Fibroblast of skin of left quadriceps (primary cell): ENCODE measurements at places on chromosomes 2 and 18.
A peak's percentile ranks its signal among the peaks of the same experiment; 100 is the strongest.

GRCh38 chr2:147756069-147756468 lies 88.8 kb upstream of the ACVR2A start:
- no peak for DNase-seq

DNA sequence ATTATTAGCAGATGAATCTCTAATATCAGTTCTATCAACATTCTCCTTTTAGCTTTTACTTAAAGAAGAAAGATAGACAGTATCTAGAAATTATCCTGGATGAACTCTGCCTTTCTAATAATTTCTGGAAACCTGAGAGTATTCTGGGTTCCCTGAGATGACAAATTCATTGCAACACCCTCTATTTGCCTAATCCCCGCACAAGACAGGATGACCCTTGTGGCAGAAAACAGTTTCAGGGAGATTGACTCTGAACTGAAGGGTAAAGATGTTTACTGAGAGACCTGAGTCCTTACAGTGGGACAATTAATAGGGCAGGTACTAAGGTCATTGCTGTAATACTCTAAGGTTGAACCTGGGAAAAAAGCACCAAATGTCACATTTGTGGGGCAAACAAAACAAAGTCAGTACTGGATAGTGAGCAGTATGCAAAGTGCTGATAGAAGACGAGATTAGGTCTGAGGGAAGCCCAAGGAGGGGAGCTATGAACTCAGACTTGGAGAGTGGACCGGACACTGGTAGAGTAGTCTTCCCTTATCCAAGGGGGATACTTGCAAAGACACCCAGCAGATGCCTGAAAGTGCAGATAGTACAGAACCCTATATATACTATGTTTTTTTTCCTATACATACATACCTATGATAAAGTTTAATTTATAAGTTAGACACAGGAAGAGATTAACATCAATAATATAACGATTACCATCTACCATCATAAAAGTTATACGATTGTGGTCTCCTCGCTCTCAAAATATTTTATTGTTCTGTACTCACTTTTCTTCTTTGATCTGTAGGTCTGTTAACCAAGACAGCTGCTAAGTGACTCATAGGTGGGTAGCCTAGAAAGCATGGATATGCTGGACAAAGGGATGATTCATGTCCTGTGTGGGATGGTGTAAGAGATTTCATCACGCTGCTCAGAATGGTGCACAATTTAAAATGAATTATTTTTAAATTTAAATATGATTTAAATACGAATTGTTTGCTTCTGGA lies 148.3 kb upstream of the KLHL14 start:
- peak; percentile 84 for DNase-seq

- no peak for DNase-seq
Observed at GRCh38 chr18:52596748-52597435, 256.9 kb downstream of the DCC start.

GRCh38 chr2:67318993-67319481 lies 78.1 kb upstream of the ETAA1 start:
- DNase-seq = no peak

DNA sequence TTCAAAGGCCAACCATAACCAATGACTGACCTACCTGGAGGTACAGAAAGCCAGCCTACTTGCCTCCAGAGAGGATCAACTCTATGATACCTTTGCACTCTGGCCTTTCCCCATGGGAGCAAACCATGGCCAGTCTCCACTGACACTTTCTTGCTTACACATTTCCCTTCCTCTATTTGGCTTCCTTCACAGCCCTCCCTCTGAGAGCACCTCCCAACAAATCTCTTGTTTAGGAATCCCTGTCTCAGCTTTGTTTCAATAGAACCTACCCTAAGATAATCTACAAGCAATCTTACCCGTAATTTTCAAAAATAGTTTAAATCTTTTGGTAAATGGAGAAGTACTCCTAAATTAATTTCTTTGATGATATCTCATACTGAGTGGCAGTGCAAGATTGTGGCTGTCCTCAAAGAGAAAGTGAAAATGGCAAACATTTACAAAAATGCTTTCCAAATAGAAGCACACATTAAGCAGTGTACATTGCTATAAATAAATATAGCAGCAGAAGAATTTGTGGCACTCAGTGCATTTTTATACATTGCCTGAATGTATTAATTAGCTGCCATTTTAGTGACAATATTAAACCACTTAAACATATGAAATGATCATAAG lies 140.6 kb downstream of the CCDC148 start:
- no peak for DNase-seq

DNA sequence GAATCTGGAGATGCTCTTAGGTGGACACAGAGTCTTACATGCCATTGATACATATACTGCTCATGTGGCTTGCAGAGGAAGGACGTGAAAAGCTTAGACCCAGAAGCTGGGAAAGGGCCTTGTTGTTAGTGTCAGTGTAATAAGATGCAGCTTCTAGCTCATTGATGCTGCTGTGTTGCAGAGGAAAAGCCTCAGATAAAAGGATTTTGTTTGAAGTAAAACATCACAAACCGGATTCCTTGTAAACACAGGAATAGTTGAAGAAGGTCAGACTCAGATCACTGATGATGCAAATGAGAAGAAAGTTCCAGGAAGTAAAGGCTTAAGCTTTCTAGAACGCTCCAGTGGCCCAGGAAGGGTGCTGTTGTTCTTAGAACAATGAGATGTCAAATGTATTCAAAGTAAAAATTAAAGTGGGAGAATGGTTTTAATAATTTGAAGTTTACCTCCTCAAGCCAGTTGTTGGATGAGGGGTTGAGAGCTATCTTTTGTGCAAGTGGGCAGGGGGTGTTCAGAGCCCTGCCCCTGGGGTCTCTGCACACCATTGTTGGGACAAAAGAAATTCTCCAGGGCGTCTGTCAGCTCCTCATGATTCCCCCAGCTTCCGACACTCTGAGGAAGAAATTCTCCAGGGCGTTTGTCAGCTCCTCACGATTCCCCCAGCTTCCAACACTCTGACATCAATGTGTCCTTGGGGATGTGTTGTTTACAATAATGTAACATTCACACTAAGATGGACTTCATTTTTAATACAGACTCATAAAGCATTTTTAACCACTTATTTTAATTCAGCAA lies 61.3 kb upstream of the CHMP1B start:
- DNase-seq = no peak

GRCh38 chr2:19035238-19035637 lies 323.2 kb downstream of the OSR1 start:
- DNase-seq = no peak

DNA sequence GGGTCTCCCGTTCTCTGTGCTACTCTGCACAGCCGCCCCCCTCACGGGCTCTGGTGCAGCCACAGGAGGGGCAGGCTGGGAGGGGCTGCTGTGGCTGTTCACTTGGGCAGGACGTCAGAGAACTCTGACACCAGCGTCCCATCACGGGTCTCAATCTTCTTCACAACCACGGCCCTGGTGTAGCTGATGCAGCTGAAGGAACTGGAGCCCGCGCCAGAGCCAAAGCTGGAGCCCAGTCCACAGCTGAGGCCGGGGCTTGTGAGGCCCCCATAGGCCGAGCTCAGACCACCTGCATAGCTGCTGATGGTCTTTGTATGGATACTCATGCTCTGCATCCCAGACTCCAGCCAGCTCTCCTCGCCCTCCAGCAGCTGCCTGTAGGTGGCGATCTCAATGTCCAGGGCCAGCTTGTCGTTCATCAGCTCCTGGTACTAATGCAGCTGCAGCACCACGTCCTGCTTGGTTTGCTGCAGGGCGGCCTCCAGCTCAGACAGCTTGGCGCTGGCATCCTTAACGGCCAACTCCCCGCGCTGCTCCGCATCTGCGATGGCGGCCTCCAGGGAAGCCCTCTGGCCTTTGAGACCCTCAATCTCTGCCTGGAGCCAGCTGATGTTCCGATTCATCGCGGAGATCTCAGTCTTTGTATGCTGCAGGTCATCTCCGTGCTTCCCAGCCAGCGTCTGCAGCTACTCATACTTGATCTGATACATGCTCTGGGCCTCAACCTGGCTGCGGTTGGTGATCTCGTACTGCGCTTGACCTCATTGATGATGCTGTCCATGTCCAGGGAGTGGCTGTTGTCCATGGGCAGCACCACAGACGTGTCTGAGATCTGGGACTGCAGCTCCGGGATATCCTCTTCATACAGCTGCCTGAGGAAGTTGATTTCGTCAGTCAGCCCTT lies 7.4 kb upstream of the DUSP19 start:
- no peak for DNase-seq

- DNase-seq = no peak
Observed at GRCh38 chr2:121018136-121019061, 266.6 kb downstream of the TFCP2L1 start.

- no peak for DNase-seq
Observed at GRCh38 chr18:35620765-35621164, 39.2 kb downstream of the GALNT1 start.

DNA sequence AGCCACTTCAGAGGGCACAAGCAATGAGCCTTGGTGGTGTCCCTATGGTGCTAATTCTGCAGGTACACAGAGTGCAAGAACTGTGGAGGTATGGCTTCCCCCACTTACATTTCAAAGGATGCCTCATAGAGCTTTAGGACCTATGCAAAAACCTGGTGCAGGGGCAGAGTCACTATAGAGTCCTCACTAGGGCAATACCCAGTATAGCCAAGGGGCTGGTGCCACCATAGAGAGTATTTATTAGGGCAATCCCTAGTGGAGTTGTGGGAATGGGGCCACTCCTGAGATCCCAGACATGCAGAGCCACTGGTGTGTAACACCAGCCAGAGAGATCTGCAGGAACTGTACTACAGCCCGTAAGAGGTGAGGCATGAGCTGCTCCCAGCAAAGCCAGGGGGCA lies 312.2 kb downstream of the SLC4A3 start:
- DNase-seq = no peak

GRCh38 chr18:3713166-3713565 lies 263.2 kb downstream of the TGIF1 start:
- peak; percentile 63 for DNase-seq
